NCI-H187 treated with DMSO at 0.1 percent for 48 hours (cell line): ENCODE measurements at places on chromosomes 16 and 17.

- no peak for DNase-seq
Observed at GRCh38 chr17:40363111-40363827, 1.3 kb downstream of the GJD3 start.

- DNase-seq = no peak
Observed at GRCh38 chr16:2855536-2855935, 2.4 kb downstream of the PRSS22 start.

DNA sequence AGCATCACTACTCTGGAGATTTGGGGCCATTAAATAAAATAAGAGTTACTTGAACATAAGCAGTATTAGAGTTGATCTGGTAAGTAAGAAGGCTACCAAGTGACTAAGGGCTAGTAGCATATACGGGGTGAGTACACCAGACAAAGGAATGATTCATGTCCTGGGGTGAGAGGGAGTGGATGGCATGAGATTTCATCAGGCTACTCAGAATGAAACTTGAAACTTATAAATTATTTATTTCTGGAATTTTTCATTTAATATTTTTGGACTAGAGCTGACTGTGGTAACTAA lies 2.3 kb downstream of the SLFN5 start:
- no peak for DNase-seq

DNA sequence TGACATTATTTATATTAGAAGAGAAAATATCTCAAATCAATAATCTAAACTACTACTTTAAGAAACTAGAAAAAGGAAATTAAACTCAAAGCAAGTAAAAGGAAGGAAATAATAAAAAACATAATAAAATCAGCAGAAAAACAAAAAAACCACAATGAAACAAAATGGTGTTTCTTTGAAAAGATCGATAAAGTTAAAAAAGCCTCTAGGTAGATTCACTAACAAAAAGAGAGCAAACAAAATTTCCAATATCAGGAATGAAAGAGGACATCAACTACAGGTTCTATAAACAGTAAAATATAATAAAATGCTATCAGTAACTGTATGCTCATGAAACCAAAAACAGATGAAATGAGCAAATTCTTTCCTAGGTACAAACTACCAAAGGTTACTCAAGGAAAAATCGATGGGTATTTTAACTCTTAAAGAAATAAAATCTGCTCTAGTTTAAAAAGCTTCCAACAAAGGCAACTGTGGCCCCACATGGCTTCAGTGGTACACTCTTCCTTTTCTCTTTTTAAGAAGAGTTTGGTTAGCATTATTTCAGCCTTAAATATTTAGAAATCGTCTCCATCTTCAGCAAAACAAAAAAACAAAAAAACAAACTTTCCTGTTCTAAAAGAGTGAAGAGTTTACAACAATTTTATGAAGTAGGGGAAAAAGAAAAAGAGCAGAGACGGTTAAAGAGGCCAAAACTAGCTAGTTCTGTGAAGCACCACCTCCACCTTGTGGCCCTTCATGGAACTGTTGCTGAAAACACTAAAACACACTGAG lies 102.2 kb downstream of the TRIM37 start:
- DNase-seq = no peak

DNA sequence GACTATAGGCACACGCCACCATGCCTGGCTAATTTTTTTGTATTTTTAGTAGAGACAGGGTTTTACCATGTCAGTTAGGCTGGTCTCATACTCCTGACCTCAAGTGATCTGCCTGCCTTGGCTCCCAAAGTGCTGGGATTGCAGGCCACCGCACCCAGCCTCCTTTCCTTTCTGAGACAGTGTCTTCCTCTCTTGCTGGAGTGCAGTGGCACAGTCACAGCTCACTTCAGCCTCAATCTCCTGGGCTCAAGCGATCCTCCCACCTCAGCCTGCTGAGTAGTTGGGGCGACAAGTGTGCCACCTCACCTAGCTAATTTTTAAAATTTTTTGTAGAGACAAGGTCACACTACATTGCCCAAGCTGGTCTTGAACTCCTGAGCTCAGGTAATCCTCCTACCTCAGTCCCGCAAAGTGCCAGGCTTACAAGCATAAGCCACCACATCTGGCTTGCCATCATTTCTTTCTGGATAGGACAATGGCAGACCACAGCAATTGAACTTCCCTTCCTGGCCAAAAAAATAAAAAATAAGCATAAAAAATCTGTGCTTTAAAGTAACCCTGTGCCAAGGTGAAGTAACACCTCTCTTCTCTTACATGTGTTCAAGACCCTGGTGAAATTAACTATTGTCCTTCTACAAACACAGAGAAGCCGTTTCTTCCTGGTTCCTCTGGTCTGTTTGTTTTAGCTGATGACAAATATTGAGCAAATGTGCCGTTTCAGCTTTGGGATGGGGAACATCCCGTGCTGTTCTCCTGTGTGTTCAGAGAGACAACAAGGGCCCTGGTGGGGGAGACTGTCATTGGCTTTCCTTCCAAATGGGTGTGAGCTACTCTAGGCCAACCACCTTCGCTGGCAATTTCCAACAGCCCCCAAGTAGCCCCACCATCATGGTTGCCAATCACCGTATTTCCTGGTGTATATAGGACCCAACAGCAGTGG lies 60.2 kb downstream of the EMP2 start:
- no peak for DNase-seq

DNA sequence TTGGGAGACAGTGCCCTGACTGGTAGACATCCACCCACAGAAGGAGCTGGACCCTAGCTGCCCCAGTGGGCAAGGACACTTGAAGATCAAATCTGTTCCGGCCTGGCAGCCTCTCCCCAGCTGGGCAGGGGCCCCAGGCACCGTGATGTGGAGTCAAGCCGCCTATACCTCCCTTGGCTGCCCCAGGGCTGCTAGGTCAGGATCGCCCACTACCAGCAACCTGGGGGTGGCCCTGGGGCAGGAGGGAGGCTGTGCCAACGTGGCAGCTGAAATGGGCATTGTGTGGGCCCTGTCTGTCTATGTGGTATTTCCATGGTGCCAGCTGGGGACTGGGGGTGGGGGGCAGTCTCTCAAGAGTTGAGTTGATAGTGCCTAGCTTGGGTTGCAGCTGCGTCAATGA lies 941 bp downstream of the PDK2 start:
- DNase-seq = no peak

- no peak for DNase-seq
Observed at GRCh38 chr17:76153640-76154039, 12.6 kb upstream of the FOXJ1 start.

DNA sequence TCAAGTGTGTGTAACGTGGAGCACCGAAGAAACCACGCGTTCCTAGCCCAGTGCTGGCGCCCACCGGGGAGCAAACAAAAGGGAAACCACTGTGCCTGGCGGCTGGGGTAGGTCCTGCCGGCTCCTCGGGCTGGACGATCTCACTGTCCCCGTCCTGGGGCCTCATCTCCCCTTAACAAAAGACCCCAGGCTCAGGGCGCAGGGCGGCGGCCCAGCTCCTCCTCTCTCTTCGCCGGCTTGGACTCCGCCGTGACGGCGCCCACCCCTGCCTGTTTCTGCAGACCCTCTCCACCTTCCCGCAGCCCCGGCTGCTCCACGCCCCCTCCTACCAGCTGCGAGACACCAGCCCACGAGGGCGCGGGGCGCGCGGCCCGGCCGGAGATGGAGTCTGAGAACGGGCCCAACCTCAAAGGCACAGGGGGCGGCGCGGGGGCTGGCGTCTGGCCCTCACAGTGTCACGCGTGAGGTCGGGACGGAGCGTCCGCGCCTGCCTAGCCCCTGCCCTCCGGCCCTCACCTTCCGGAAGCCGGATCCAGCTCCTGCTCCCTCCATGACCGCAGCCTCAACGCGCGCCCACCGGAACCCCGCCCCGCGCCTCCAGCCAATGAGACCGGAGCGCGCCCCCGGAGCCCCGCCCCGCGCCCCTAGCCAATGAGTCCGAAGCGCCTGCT lies at the start of gene CENPX:
CENPX (minus strand) TSS at position 569 of the 671 bp plus-strand sequence; CDS start at position 552, 17 bp downstream.
- no peak for DNase-seq

DNA sequence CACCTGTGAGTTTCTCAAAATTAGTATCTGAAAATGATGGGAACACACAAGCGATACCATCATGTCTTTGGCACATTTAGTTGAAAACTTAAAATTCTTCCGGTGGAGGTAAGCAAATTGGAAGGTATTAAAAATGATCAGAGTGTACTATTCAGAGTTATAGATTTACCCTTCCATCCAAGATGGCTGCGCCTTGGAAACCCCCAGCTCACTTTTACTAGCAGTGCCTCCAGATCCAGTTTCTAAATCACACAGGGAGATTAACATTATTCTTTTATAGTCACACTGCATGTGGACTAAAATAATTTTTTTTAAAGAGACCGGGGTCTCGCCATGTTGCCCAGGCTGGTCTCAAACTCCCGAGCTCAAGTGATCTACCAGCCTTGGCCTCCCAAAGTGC lies 15.0 kb downstream of the PITPNC1 start:
- no peak for DNase-seq
